ENCODE measurements at places on chromosomes 4 and X. TPM values are rescaled to one million over a fixed set of nuclear protein-coding genes. Genes with fewer than 3 reads are reported as not detected.
A peak's percentile ranks its signal among the peaks of the same experiment; 100 is the strongest.

The DAPP1 gene
- total RNA-seq, result 0.76 TPM

The CHST7 gene
- total RNA-seq, result 7.7 TPM

The FGB gene
- total RNA-seq, result 2.0 TPM

DNA sequence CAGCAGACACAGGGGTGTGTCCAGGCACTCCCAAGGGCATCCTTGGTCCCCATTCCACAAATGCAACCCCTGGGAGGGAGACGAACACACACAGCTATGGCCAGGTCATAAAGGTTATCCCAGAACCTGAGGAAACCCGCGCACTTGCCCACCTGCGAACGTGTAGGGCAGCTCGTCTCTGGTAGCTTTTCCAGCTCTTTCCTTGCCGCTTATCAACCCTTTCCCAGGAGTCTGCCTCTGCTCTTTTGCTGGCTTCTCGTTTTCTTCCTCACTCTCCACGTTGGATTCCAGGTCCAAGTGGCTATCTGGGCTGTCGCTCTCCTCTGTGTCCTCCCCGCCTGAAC is 13.5 kb downstream of the NOP14 start:
- no peak overlapping the region for H3K27ac ChIP-seq
- no peak overlapping the region for H3K4me3 ChIP-seq
- peaks cover 70% of the 10 kb centered on the region for H3K36me3 ChIP-seq
- no peaks in the 10 kb centered on the region for H3K4me1 ChIP-seq
- no peaks in the 10 kb centered on the region for H3K27me3 ChIP-seq

- no peaks in the 10 kb centered on the region for H3K27me3 ChIP-seq
Observed at GRCh38 chr4:70511365-70511764, 7.0 kb upstream of the AMTN start.

DNA sequence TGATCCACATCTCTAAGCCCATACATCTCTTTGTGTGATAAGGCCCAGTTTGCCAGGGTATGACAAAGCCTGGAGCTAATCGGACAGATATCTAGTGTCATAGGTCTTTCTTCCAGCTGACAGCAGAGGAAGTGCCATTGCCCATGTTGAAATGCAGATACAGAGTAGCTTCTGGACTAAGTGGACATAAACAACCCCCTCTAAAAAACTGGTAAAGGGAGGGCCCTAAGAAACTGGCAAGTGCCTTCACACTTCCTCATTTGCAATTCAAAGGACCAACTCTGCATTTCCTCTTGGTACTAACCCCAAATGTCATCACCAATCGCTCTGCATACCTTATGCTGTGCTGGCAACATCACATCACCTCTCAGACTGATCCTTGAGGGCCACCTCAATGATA is 20.8 kb downstream of the ARHGEF6 start:
- H3K36me3 ChIP-seq, result no peaks in the 10 kb centered on the region
- H3K4me1 ChIP-seq, result no peaks in the 10 kb centered on the region
- no peak for DNase-seq
- H3K27ac ChIP-seq, result no peak overlapping the region
- H3K27me3 ChIP-seq, result no peaks in the 10 kb centered on the region
- H3K4me3 ChIP-seq, result no peak overlapping the region

GRCh38 chr4:65893271-65893670 is 223.0 kb upstream of the EPHA5 start:
- H3K4me1 ChIP-seq, result no peaks in the 10 kb centered on the region
- H3K4me3 ChIP-seq, result no peak overlapping the region
- H3K27ac ChIP-seq, result no peak overlapping the region
- no peaks in the 10 kb centered on the region for H3K27me3 ChIP-seq
- H3K36me3 ChIP-seq, result no peaks in the 10 kb centered on the region

- H3K36me3 ChIP-seq, result no peaks in the 10 kb centered on the region
- DNase-seq, result no peak
- no peaks in the 10 kb centered on the region for H3K4me1 ChIP-seq
- no peak overlapping the region for H3K27ac ChIP-seq
Observed at GRCh38 chrX:74525116-74525515, 89.3 kb downstream of the RLIM start.

DNA sequence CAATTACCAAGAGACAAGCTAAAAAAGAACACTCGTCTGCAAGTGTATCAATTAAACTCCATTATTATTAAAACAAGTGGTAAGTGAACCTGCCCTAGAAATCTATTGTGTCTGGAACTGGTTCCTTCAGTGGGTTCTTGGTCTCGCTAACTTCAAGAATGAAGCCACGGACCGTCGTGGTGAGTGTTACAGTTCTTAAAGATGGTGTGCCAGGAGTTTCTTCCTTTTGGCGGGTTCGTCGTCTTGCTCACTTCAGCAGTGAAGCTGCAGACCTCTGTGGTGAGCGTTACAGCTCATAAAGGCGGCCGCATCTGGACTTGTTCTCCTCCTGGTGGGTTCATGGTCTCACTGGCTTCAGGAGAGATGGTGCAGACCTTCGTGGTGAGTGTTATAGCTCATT is 231.8 kb downstream of the GRID2 start:
- no peak for DNase-seq
- H3K4me1 ChIP-seq, result no peaks in the 10 kb centered on the region
- H3K27ac ChIP-seq, result no peak overlapping the region
- no peak overlapping the region for H3K4me3 ChIP-seq
- no peaks in the 10 kb centered on the region for H3K36me3 ChIP-seq

GRCh38 chr4:2924286-2924685 is 38.9 kb downstream of the NOP14 start:
- no peaks in the 10 kb centered on the region for H3K4me1 ChIP-seq
- no peak overlapping the region for H3K4me3 ChIP-seq
- no peak for DNase-seq
- no peaks in the 10 kb centered on the region for H3K27me3 ChIP-seq

DNA sequence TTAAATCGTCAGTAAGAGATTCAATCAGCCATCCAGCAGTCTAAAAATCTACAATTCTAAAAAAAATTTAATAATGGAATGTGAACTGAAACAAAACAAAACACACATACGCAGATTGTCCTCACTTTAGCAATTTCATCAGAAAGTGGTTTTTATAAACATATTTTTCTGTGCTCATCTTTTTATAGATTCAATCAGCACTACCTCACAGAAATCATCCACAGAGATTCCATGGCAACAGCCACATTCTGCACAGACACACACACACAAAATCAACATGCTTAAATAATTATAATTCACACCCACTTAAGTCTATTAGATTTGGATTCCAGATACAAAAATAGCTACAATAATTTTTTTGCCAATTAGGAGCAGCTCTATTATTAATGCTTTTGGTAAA is 149.0 kb upstream of the KCNIP4 start:
- DNase-seq, result no peak
- no peak overlapping the region for H3K27ac ChIP-seq
- no peak overlapping the region for H3K4me3 ChIP-seq
- H3K4me1 ChIP-seq, result no peaks in the 10 kb centered on the region
- H3K36me3 ChIP-seq, result no peaks in the 10 kb centered on the region

DNA sequence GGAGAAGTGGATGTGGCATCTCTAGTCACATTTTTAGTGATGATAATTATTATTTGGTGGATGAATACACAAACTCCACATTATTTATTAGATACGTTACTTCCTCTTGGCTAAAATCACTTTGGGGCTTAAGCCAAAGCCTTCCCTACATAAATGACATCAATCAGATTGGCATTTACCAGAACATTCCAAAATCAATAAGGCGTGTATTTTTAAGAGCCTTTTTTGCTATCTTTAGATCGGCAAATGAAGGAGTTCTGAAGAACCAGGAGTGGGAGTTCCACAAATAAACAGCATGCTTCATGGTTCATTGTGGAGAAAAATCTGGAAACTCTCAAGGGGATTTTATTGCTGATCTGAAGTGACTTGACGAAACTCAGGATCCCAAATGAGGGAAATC is 89.7 kb downstream of the AMELX start:
- no peaks in the 10 kb centered on the region for H3K27me3 ChIP-seq
- no peaks in the 10 kb centered on the region for H3K36me3 ChIP-seq
- DNase-seq, result no peak

DNA sequence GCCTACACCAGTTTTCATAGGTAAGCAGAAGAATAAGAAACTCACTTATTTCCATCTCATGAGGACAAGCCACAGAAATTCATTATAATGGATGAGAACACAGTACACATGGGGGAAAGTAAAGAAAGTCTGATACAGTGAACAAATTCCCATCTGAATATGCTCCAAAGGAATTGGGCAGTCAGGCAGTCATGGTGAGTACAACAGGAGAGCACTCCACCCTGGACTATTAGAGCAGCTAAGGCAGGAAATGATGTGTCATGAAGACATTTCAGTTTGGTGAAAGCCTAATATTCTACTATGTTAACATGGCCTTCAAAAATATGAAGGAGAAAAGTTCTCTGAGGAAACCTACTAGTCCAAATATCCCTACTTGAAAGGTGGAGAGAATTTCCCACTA is 92.0 kb upstream of the PRDX4 start:
- no peak for DNase-seq
- H3K4me3 ChIP-seq, result no peak overlapping the region
- no peak overlapping the region for H3K27ac ChIP-seq
- H3K4me1 ChIP-seq, result no peaks in the 10 kb centered on the region
- H3K36me3 ChIP-seq, result no peaks in the 10 kb centered on the region

DNA sequence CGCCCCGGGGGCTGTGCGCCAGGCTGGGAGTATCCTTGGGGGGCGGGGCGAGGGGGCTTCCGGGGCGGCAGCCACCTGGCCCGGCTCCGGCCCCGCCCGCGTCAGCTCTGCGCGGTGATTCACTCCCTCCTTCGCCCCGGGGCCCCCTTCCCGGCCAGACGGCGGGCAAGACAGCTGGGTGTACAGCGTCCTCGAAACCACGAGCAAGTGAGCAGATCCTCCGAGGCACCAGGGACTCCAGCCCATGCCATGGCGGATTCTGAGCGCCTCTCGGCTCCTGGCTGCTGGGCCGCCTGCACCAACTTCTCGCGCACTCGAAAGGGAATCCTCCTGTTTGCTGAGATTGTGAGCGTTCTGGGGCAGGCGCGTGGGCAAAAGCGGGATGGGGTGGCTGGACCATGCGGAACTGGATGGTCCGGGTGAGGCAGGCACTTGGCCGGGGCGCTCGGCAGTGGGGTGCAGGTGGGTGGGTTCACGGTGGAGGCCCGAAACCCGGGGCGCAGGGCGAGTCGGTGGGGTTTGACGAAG is at the start of gene PLP2:
PLP2 (plus strand) TSS at position 147 of the 528 bp plus-strand sequence; CDS start at position 250, 103 bp downstream.
- H3K4me3 ChIP-seq, result peak within 1 kb of the TSS; percentile 72
- H3K27me3 ChIP-seq, result no peaks in the 10 kb centered on the region
- peaks cover 4% of the 10 kb centered on the region for H3K36me3 ChIP-seq

GRCh38 chr4:169293343-169294176 is 22.8 kb upstream of the SH3RF1 start:
- no peak for DNase-seq
- H3K36me3 ChIP-seq, result no peaks in the 10 kb centered on the region
- H3K4me1 ChIP-seq, result no peaks in the 10 kb centered on the region
- no peak overlapping the region for H3K27ac ChIP-seq

All from HCT116 (cell line).